ENCODE measurements at places on chromosomes 16 and 17.

DNA sequence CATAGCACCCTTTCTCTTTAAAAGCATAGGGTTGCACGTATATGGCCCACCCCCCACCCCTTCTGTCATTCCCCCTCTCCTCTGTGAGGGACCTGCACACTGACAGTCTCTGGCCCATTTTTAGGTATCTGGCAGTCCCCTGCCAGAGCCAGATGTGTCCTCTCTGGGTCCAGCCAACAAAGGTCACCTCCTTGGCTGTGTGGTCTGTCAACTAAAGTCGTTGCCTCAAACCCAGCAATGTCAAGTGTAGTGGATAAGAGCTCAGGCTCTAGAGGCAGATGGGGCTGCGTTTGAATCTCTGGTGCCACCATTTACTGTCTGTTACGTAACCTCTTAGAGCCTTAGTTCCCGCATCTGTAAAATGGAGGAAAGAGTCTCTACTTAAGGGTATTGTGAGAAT lies 211.5 kb downstream of the MSI2 start:
- DNase-seq: no peak

DNA sequence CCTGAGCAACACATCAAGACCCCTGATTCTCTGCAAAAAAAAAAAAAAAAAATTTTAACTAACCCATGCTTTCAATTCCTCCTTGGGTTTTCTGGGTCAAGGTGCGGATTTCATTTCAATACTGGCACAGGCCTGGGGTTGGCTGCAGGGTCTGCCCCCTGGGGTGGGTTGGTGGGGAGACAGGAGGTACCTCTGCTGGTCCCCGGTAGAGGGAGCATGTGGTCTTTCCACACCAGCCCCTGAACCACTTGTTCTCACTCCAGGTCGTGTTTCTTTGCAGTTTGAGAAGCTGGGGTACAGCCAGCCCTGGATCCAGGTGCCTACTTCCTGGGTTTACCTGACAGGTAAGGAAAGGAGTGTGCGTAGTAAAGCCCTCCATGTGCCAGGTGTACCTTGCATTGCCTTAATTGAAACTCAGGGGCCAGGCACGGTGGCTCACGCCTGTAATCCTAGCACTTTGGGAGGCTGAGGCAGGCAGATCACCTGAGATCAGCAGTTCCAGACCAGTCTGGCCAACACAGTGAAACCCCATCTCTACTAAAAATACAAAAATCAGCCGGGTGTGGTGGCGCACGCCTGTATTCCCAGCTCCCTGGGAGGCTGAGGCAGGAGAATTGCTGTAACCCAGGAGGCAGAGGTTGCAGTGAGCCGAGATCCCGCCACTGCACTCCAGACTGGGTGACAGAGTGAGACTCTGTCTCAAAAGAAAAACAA lies 21.8 kb downstream of the SDR42E2 start:
- DNase-seq: no peak

DNA sequence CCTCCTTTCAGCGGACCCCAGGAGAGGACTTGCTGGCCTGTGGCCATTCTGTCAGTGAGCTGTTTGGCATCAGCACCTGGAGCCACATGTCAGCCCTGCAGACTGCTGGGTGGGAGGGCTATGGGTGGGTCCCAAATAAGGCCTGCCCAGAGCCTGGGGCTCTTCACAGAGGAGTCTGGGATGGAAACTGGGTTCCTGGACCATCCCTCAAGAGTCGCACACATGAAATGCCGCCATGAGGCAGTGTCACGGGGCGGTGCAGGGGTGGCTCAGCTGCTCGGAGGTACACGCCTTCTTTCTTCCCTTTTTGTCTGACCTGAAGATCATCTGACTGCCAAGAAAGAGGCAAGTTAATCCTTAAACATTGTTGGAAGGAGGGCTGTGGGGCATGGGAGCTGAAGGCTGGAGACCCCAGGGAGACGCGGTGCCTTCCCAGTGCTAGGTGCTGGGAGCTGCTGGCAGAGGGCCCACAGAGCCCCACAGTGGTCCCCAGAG lies 14.8 kb downstream of the MPRIP start:
- DNase-seq: no peak

- no peak for DNase-seq
Observed at GRCh38 chr16:130533-131173, 7.8 kb downstream of the NPRL3 start.

GRCh38 chr16:53152329-53152728 lies 97.5 kb downstream of the CHD9 start:
- no peak for DNase-seq

GRCh38 chr17:58416937-58417299 lies 416 bp downstream of the RNF43 start:
- DNase-seq: no peak

- no peak for DNase-seq
Observed at GRCh38 chr17:49505854-49506253, 10.8 kb downstream of the NGFR start.

- DNase-seq: no peak
Observed at GRCh38 chr16:23485257-23485614, 25.1 kb downstream of the GGA2 start.

GRCh38 chr17:36674278-36674650 lies 72.9 kb downstream of the MRM1 start:
- no peak for DNase-seq

- DNase-seq: no peak
Observed at GRCh38 chr16:78057803-78058564, 35.6 kb downstream of the CLEC3A start.

GRCh38 chr17:17749921-17750320 lies 68.7 kb downstream of the RAI1 start:
- peak; percentile 47 for DNase-seq

GRCh38 chr16:67922221-67922620 lies 9.4 kb downstream of the CTRL start:
- DNase-seq: no peak

GRCh38 chr16:72937916-72938794 lies 109.8 kb downstream of the ZFHX3 start:
- DNase-seq: no peak

DNA sequence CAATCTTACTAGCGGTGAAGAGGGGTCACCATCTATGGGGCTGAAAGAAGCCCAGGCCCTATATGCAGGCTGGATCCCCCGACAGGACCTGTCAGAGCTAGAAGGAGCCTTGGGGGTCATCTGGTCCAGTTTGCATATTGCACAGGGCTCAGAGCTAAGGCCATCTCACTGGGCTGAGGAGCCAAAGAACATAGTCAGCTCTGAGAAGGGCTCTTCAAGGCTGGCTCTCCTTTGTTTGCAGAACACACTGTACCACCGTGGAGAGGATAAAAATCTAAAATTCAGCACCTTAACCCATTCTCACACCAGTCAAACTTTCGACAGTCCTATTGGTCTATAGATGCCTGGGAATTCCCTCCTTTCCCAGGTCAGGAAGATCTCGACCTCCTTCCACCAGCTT lies 24.2 kb downstream of the WNT3 start:
- no peak for DNase-seq

GRCh38 chr17:29116804-29117753 lies 63.1 kb downstream of the MYO18A start:
- DNase-seq: peak; percentile 87

DNA sequence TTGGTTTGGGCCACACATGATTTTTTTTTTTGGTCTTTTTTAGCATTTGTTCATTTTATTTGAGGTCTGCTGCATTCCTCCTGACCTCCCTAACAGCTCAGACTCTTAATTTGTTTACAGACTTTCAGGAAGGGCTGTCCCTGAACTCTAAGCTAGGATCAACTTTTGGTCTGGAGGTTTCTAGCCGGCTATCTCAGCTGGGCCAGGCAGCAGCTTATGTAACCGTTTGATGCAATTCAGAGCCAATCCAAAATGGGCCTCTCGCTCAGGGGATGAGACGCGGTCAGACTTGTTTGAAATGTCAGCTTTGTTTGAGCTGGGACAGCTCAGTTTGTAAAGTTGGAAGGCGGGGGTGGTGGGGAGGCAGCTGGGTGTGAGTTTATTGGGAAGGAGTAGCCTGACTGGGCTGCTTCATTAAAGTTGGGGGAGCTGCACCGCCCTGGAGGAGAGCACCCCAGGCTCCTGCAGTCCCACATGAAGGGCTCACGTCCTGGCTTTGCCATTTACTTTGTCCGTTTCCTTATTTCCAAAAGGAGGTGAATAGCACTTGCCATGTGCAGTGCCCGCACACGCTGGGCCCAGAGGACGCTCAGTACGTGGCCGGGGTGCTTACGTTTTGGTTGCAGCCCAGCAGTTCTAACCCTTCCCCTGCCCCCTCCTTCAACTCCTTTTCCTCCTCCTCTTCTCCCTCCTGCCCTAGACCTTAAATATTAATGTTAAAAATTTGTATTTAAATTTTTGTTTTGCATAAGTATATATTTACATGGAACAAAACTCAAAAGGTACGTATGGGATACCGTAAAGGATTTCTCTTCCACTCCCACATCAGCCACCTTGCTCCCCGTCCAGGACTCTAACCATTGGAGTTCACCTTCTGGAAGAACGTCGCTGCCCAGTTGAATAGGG lies 121.2 kb downstream of the SNX29 start:
- DNase-seq: no peak

- DNase-seq: peak; percentile 38
Observed at GRCh38 chr16:12228602-12229499, 252.3 kb downstream of the SNX29 start.

DNA sequence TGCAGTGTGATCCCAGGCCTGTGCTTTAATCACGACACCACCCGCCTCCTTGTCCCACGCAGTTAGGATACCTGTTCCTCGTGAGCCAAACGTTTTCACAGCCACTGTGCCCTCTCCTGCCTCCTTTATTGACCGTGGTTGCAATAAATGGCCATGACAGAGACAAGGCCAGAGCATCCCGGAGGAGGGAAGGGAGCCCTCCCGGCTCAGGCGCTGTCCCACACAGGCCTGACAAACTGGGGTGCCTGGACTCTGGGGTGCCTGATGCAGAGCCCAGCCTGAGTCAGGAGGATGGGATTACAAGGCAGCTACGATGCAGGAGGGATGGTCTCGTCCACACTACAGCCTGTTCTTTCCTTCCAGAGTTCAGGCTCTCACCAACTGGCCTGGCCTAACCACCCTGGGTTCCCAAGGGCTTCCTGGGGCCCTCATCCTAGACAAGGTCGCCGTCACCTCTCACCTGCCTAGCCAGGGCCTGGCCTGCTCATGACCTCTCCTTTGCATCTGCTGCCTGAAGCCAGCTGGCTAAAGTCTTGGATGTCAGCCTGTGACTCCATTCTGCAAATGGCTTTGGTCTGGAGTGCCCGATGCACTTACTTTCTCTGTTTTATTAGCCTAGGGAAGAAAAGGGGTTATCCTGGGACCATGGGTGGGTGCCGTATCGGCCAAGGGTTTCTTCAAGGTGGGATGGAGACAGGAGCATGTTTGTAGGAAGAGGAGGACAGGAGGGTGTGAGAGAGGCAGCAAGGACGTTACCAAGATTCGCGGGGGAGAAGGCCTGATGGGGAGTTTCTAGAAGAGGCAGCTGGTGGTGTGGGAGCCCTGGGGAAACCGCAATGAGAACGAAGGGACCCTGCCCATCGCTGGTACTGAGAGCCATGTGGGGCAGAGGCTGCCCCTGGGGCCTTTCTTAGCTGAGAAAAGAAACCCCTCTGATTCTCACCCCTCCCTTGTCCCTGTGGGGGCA lies 234.3 kb upstream of the TNRC6C start:
- no peak for DNase-seq

- no peak for DNase-seq
Observed at GRCh38 chr16:57012353-57012752, 23.0 kb downstream of the NLRC5 start.

DNA sequence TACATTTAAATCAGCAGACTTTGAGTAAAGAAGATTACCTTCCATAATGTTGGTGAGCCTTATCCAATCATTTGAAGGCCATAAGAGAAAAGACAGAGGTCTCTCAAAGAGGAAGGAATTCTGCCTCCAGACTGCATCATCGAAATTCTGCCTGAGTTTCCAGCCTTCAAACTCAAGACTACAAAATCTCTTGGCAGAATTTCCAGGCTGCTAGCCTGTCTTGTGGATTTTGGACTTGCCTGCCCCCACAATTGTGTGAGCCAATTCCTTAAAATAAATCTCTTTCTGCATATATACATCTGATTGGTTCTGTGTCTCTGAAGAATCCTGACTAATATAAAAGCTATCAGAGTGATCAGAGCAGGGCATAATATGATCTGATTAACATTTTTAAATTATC lies 216.6 kb upstream of the CPHXL start:
- DNase-seq: no peak

DNA sequence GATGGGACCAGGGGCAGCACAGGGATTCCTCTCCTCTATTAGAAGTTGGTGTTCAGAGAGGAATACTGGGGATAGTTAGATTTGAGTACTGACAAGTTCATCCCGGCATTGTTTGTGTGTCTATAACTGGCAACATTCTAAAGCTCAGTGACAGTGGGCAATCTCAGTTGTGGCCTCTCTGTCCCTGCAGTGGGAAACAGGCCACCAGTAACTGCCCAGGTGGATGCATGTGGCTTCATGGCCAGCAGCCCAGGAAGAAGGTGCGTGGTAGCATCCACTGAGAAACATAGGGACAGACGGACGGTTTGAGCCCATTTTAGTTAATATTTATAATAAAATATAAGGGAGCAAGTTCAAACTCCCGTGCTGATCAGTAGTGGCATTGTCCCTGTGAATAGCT lies 51.5 kb downstream of the B9D1 start:
- DNase-seq: no peak

DNA sequence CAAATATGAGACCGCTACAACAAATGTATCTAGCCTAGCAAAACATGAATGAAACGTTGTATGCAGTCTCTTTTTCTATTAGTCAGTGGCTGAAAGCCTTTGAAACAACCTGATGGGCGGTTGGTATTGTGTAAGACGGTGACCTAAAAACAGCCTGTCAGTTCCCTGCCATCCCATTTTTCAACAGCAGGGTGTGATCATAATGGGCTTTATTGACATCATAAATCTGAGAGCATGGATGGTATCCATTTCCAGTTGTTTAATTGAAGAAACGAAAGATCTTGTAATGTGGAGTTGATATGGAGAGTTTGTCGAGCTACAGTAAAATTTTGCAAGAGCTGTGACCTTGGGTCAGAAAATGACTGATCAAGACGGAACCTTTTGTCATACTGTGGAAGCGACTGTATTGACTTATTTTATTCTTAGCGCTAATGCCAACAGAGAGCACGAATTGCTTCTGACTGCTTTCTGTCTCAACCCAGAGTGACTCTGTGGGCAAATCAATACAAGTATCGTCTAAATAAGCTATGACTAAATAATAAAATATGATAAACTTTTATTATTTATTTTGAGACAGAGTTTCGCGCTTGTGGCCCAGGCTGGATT lies 12.3 kb upstream of the MEIOB start:
- peak; percentile 33 for DNase-seq

DNA sequence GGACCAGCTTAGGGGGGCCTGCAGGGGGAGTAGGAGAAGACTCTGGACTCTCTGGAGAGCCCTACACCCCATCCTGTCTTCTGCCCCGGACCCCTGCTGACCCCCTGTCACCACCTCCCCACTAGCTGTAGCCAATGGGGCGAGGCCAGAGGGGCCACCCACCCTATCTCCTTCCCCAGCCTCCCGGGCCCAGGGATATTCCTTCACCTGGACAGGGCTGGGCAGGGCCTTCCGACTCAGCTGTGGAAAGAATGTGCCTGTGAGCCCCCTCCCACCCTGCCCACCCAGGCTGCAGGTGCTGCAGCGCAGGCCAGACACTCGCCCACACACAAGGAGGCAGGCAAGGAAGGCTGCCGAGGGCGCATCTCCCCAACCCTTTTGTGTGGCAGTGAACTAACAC lies 23.0 kb downstream of the TSPOAP1 start:
- no peak for DNase-seq

- no peak for DNase-seq
Observed at GRCh38 chr17:6420173-6420641, 14.7 kb downstream of the AIPL1 start.
